NCI-H1105 (cell line): ENCODE measurements at places on chromosomes 2 and 18.

- DNase-seq = no peak
These were observed 225.8 kb upstream of the HS6ST1 start for GRCh38 chr2:128544321-128545037.

DNA sequence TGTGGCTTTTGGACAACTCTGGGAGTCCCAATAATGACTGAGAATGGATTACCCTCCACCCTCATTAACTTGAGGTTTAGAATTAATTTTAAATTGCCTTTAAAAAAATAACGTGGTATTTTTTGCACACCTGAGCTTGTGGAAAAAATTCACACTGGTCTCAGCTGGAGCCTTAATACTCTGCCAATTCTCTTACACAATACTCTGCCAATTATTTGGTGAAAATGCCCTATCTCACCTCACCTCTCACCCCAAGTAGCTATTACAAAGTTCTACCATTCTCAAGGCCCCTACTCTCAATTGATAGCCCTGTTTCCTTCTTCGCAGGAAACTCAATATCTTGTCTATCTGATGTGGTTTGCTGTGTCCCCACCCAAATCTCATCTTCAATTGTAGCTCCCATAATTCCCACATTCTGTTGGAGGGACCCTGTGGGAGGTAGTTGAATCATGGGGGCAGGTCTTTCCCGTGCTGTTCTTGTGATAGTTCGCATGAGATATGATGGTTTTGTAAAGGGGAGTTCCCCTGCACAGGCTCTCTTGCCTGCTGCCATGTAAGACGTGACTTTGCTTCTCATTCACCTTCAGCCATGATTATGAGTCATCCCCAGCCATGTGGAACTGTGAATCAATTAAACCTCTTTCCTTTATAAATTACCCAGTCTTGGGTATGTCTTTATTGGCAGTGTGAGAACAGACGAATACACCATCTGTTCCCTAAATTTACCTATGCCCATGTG is 27.4 kb upstream of the C2orf69 start:
- no peak for DNase-seq

- DNase-seq = no peak
These were observed 145.8 kb upstream of the HS6ST1 start for GRCh38 chr2:128464456-128464855.

DNA sequence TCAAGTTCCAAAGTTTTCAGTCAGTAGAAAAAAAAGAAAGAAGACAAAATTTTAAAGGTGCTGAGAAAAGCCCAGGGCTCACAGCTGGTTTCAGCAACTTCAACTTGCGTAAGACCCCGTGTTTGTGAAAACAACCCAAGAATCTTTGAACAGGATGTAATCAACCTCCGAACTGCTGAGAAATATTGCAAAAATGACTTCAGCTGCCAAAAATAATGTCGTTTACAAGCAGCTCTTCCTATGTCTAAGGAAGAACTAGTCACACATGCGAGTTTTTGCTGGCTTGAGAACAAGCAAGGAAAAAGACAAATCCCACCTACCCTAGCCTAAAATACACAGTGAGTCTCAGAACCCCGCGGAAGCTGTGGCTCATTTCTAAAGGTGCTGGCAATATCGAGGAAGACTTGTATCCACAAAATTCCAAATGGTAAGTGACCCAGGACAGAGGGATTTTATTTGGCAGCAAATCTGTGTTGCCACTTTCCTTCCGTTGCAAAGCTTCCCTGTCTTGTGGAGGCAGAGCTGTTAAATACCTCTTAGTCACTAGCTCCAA is 59.8 kb upstream of the SLC8A1 start:
- no peak for DNase-seq

DNA sequence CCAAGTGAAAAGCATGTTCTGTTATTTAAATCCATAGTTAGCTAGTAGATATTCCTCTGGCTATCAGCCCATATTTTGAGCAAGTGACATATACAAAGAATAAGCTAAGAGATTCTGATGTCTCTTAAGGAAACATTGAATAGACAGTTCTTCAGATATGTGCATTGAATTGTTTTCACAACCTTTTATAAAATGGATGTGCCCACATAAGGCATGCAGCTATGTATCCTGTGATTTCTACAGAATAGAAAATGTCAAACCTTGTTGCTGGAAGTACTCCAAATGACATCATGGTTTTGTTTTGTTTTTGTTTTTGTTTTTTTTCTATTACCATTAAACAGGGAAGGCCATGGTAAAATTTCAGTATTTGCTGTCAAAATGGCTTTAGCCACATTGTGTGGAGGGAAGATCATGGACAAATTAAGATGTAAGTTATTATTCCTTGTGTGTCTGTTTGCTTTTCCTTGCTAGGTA is 95.8 kb downstream of the DTNA start:
- no peak for DNase-seq

- no peak for DNase-seq
These were observed 389.2 kb downstream of the TMEM182 start for GRCh38 chr2:103151046-103151445.

- DNase-seq = no peak
These were observed 5.3 kb upstream of the CYP27C1 start for GRCh38 chr2:127225186-127225960.

- no peak for DNase-seq
These were observed 678.7 kb downstream of the PLCL1 start for GRCh38 chr2:198483051-198483450.

- no peak for DNase-seq
These were observed 4.7 kb downstream of the BUB1 start for GRCh38 chr2:110673201-110673600.

DNA sequence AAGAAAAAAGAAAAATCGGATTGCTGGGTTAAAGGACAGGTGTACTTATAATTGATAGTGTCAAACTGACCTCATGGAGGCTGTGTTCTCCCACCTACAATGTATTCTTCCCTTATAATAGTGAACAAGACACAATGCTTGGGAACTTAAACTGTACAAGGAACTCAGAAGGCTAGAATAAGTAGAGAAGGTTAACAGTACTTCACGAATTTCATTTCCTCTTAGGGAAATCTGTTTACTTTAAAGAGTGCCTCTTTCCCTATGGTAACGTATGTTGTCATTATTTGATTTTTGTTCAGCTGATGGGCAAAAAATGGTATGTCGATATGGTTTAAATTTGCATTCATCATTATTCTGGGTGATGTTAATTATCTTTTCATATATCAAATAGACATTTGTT is 9.2 kb upstream of the HK2 start:
- DNase-seq = no peak

DNA sequence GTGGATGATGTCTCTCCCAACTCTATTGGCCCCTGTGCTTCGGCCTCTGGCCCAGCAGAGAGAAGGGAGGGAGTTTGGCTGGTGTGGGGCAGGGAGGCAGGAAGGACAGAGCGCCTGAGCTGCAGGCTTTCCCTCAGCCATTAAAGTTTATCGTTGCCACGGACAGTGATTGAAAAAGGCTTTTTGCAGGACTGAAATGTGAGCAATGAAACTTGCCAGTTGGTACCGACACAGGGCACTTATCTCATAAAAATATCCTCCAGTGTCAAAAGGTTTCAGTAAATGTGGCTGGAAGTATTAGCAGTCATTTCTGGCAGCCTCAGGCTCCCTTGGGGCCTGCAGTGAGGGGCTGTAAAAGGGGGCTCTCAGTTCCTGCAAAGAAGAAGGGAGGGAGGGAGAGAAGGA is 169.2 kb downstream of the GLI2 start:
- no peak for DNase-seq

DNA sequence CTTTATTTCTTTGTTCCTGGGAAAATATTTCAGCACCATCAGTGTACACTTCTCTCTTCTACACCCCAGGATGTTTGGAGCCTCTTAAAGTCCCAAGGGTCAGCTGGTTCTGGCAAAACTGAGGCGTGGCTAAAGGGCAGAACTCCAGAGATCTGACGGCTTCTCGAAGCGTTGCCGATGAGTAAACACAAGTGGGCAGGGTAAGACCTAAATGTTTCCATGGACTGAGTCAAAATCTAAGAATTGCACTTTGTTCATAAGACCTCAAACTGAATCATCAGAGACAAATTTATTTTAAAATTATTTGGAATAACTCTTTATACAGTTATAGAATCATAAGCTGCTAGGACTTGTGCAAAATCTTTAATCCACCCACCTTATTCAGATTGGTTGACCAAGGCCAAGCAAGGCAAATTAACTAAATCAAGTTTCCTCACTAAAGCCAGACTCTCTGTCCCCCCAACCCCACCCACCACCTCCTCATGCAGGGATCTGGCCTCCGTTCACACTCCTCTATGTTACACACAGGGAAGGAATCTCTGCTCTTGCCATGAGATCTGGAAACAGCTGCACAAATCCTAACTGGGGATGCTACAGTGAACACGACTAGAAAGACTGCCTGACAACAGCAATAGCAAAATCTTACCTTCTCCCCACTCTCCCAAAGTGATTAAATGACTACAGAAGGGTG is 342.6 kb upstream of the KLHL29 start:
- no peak for DNase-seq
